Bronchial epithelial cell (primary cell): ENCODE measurements at places on chromosomes 6 and 20. TPM values are rescaled to one million over a fixed set of nuclear protein-coding genes. Genes with fewer than 3 reads are reported as not detected.
A peak's percentile ranks its signal among the peaks of the same experiment; 100 is the strongest.

DNA sequence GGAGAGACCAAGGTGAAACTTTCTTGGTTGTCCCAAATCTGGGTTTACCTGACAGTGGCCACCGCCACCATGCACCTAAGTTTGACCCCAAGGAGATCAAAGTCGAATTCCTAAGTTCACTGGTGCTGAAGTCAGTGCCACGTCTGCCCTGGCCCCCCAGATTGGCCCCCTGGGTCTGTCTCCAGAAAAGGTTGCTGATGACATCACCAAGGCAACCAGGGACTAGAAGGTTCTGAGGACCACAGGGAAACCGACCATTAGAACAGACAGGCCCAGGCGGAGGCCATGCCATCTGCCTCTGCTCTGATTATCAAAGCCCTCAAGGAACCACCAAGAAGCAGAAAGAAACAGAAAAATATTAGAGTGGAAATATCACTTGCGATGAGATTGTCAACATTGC lies 91.2 kb downstream of the DLL1 start:
- no peak for DNase-seq

DNA sequence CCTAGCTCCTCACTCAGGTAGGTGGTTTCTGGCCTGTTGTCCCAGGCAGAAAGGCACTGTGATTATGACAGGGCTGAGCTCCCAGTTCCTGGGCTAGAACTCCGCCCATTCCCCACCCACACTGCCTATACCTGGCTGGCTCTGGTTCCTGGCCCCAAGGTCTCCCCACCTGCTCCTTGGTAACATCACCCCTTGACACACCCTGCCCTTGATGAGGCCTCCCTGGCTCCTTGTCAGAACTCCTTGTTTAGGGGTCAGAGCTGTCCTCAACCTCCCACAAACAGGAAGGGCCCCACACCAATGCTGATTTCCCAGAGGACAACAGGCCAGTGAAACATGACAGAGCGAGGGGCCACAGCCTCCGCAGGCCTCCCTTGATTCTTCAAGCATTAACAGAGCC lies 15.5 kb upstream of the MYMX start:
- DNase-seq = peak; percentile 62

GRCh38 chr6:74170118-74170517 lies 474.1 kb downstream of the CD109 start:
- peak; percentile 83 for DNase-seq

DNA sequence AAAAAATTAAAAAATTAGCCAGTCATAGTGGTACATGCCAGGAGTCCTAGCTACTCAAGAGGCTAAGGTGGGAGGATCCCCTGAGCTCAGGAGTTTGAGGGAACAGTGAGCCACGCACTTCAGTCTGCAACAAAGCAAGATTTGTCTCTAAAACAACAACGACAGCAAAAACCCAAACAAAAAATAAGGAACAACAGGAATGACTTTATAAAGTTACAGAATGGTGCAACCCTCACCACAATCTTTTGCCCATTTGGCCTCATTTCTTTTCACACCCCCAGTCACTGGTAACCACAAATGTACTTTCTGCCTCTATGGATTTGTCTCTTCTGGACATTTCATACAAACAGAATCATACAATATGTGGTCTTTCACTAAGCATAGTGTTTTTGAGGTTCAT lies 16.7 kb upstream of the ZFAND3 start:
- no peak for DNase-seq

GRCh38 chr6:134147034-134147533 lies 94.7 kb upstream of the SLC2A12 start:
- DNase-seq = no peak

Gene PROKR2
- not detected in 2 replicates for total RNA-seq
